ENCODE measurements at places on chromosomes 3 and 15.

GRCh38 chr3:69739204-69740102 is at the start of gene MITF:
TSS of gene MITF (plus strand) at chr3:69739464. CDS start at chr3:69739598, 134 bp downstream.
- peak; percentile 7 for DNase-seq

DNA sequence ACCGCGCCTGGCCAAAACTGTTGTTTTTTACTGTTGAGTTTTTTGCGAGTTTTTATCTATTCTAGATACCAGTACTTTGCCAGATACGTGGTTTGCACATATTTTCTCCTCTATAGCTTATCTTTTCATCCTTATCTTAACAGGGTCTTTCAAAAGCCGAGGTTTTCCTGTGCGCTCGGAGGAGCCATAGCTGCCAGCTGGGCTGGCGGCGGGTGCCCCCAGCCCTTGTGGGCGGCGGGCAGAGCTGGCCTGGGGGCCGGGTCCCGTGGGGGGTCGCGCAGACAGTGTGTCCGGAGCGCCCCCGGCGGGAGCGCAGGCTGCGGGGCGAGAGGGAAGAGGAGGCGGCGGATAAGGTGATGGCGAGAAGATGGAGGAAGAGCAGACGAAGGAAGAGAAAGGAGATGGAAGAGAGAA is 11.1 kb upstream of the EIF4A2 start:
- DNase-seq, result no peak

- DNase-seq, result no peak
Measured at GRCh38 chr3:165839296-165840076, 2.3 kb upstream of the BCHE start.

DNA sequence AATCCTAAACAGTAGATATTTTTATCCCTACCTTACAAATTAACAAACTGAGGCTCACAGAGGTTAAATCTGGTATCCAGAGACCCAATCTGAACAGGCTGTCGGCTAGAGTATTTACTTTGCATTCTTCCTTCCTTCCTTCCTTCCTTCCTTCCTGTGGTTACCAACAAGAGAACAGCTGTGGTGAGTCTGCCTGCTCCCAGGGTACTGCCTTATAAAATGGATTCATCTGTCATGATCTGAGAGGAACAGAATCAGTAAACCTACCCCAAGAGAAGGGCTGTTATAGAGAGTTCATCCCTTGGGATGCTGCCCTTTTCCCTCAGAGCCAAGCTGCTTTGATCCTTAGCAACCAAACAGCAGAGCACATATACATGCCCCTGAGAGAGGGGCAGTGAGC is 3.6 kb downstream of the GADL1 start:
- no peak for DNase-seq

DNA sequence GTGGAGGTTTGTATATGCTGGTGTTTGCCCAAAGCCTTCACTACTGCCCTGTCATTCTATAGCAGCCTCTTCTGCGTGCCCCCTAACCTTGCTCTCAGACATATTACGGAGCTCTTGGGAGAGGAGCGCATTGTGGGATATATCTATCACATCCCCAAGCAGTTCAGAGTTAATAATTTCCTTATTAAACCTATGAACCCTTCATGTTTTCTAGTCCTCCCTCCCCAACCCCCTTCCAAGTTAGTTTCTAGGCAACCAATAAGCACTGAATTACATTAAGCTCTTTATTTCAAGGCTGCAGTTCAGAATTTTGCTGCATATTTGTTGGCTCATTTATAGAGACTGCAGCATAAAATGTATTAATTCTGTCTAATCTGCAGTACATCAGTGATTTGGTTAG is 57.3 kb upstream of the GRM7 start:
- DNase-seq, result no peak

GRCh38 chr15:56207092-56207491 is 36.6 kb downstream of the RFX7 start:
- no peak for DNase-seq

DNA sequence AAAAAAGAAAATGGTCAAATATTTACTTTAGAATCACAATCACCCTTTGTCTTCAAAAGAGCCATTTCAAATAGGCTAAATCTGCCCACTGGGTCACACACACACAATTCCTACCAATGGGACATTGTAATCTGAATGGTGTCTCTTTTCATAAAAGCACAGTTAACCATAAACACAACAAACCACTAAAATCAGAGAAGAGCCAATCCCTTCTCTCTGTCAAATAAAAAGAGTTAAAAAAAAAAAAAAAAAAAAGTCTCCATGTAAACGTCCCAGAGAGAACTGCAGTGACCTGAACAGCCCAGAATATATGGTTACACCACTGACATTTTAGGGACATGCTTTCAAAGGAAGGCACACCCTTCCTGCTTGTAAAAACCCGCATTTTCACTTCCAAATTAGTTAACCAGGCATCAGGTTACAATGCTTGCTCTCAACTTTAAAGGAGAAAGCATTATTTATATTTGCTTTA is 63.7 kb downstream of the PRICKLE2 start:
- no peak for DNase-seq

- DNase-seq, result no peak
Measured at GRCh38 chr3:123405021-123405420, 43.9 kb downstream of the ADCY5 start.

GRCh38 chr3:159964166-159964973 is 24.3 kb upstream of the IL12A start:
- DNase-seq, result no peak

GRCh38 chr3:146037697-146038096 is 123.3 kb downstream of the PLOD2 start:
- DNase-seq, result no peak

GRCh38 chr3:40574050-40574449 is 49.3 kb downstream of the ZNF621 start:
- no peak for DNase-seq

GRCh38 chr3:171825222-171825828 is 15.0 kb upstream of the PLD1 start:
- no peak for DNase-seq

DNA sequence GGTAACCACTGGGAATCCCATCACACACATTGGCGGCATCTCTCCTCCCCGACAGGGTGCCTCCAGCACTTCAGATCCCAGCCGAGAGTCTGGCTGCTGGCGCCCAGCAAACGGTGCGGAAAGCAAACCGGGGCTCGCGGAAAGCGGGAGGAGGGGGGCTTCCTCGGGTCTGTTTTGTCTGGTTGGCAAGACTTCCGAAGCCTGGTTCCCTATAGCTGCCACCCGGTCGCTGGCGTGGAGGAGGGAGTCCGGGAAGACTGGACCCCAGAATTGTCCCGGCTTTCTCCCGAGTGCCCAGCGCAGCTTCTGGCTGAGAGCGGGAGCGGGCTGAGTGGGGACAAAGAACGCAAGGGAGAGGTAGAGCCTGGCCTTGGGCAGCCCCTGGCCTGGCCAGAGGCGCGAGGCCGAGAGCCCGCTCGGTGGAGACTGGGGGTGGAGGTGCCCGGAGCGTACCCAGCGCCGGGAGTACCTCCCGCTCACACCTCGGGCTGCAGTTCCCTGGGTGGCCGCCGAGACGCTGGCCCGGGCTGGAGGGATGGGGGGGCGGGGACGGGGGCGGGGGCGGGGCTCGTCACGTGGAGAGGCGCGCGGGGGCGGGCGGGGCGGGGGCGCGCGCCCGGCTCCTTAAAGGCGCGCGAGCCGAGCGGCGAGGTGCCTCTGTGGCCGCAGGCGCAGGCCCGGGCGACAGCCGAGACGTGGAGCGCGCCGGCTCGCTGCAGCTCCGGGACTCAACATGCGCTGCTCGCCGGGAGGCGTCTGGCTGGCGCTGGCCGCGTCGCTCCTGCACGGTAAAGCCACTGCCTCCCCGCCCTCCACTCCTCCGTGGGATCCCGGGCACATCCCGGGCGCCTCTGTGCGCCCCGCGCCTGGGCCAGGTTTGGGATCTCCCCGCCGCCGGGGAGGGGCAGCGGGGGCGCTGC is at the start of gene CHRNA7:
Gene CHRNA7, plus strand, starts transcription at position 654 of the 920 bp plus-strand sequence. Its CDS starts 80 bp downstream, at position 734.
- peak; percentile 46 for DNase-seq

DNA sequence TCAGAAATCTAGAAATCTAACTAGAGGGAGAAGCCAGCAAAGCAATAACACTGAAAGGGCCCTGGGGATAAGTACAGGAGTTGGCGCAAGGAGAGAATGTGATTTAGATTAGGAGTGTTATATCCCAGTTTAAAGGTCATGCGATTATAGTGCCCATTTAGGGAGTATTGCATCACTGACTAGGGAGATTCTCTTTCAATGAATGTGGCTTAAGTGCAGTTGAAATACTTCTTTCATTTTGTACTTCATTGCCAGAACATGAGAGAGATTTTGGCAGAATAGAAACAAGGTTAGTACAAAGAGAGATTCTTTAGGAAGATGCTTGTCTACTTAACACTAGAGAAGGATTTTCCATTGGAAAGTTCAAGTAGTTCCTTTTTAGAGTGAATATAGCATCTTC is 13.9 kb downstream of the ROBO2 start:
- no peak for DNase-seq

DNA sequence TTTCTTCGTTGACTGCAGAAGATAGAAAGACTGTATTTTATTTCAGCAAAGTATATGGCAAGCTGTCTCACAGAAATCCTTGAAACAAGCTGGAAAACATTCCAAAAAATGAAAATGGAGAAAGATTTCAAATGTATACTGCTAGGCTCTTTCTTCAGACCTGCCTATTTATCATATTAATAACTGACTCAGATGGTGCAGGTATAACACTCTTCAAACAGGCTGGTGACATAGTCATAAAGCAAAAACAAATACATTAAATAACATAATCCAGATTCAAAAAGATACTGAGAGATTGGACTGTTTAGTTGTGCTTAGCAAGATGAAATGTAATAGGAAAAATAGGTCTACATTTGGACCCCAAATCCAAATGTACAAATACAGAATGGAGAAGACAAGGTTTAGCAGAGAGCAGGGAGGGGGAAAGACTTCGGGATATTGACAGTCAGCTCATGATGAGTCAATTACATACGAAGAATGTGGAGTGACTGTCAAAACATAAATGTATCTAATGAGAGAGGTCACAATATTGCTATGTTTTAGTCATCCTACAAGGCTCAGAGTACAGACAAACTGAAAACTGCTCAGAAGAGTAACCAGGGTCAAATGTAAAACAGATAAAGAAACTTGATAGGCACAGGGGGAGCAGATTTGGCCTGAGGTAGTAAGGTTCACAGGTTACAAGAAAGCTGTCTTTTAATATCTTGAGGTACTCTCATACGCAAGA is 88.7 kb downstream of the DMXL2 start:
- DNase-seq, result no peak

DNA sequence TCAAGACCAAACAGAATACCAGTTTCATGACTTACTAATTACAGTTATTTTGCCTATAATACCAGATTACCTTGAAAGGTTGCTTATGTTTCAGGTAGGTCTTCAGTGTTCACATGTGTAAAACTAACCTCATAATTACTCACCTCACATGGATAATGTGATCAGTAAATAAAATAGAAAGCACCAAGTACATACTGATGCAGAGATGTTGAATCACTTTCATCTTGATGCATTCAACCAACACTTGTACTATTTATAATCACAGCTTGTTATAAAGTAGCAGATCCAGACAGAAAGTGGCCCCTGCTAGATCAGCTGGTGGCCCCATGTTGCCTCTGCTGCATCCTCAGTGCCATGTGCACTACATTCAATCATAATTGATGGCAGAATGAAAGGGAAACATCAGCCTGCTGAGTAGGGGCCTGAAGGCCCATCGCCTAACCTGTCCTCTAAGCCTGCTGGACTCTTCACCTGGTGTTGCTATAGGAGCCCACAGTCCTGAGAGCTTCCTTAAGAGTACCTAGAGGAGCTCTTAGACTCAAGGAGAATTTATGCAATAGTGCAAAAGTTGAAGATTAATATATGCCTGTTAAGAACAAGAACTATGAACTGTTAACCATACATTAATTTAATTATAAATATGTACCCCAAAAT is 154.3 kb downstream of the PLCL2 start:
- no peak for DNase-seq

- DNase-seq, result no peak
Measured at GRCh38 chr3:174424656-174425055, 434.5 kb upstream of the NAALADL2 start.

GRCh38 chr3:139982404-139982803 is 47.4 kb downstream of the CLSTN2 start:
- no peak for DNase-seq

GRCh38 chr15:37877851-37878741 is 56.3 kb upstream of the TMCO5A start:
- DNase-seq, result no peak

All from NCI-H2081 treated with DMSO at 0.1 percent for 48 hours (cell line).